NCI-H2107 (cell line): ENCODE measurements at places on chromosomes 4 and X.

- no peak for DNase-seq
These were observed 3.4 kb upstream of the NKX6-1 start for GRCh38 chr4:84502333-84502954.

- no peak for DNase-seq
These were observed 59.7 kb downstream of the SMAD1 start for GRCh38 chr4:145541346-145541745.

DNA sequence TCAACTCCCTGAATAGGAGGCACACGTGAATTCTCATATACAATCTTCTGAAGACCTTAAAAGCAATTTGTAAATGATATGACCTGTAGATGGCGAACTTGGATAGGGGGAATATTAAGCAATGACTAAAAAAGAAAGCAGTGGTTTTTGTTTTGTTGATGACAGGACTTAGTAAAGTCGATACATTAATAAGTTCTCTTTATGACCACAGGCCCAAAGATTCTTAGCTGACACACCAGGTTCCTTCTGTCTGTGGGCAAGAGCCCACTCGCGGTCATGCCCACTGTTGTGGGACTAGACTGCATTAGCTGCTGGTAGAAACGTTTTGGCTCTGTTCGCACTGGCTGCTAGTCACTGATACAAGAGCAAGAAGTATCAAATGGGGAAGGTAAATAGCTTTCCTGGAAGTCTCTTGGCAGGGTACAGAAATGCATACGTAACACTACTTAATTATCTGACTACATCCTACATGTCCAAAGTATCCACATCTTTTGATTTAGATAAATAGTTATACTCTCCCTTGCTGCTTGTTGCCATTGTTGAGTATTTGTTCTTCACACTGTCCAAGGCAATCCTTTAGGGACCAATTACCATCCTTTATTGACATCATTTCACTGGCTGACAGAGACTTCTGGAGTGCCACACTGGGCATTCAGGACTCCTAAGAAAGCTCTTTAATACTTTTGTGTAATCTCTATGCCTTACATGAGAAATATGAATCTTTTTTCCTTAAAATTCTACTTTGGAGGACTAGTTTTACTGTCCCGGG, 31.0 kb downstream of the ALPK1 start:
- DNase-seq: no peak

DNA sequence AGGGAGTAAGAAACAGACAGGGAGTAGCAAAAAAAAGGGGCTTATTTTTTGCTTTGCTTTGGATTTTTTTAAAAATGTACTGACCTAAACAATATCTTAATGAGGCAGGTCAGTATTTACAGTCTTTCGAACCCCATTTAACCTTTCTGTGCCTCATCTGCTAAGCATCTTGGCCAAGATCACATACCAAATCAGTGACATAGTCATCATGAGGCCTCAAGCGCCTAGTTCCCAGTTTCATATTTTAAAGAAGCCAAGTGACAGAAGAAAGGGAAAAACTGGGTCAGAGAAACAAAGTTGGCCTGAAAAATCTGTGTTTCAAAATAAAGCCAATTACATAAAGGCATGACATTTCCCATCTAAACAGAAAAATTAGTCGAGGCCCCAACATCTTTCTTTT, 94.6 kb upstream of the WDR44 start:
- DNase-seq: no peak

GRCh38 chr4:1666391-1666790, 17.7 kb downstream of the FAM53A start:
- no peak for DNase-seq

- DNase-seq: no peak
These were observed 146.8 kb downstream of the PTTG2 start for GRCh38 chr4:38106886-38107514.

GRCh38 chr4:145186729-145187128, 6.3 kb upstream of the OTUD4 start:
- no peak for DNase-seq
